ENCODE measurements at places on chromosomes 6 and 20.

- DNase-seq = no peak
Observed at GRCh38 chr6:70479236-70479635, 65.9 kb downstream of the FAM135A start.

GRCh38 chr6:108578595-108579327 lies 18.0 kb downstream of the FOXO3 start:
- DNase-seq = no peak

GRCh38 chr6:34518669-34519365 lies 37.3 kb downstream of the SPDEF start:
- DNase-seq = no peak

GRCh38 chr6:142395266-142395665 lies 93.5 kb downstream of the ADGRG6 start:
- DNase-seq = peak; percentile 1

- DNase-seq = no peak
Observed at GRCh38 chr20:57803508-57804005, 93.7 kb upstream of the PMEPA1 start.

DNA sequence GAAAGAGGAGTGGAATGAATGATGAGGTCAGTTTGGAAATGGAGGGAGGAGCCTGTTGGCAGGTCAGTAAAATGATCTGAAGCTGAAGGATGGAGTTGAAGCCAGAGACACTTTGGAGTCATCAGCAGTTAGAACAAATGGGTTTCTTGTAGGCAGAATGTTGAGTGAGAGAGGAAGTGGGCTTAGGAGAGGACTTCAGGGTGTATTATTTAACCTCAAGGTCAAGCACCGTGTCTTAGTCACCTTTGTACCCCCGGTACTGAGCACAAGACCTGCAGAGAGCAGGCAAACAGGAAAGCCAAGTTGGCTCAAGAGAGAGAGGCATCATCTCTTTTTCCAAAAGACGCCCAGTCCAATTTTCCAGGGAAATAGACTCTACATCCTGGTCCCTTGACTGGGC lies 23.3 kb downstream of the C20orf173 start:
- DNase-seq = no peak

DNA sequence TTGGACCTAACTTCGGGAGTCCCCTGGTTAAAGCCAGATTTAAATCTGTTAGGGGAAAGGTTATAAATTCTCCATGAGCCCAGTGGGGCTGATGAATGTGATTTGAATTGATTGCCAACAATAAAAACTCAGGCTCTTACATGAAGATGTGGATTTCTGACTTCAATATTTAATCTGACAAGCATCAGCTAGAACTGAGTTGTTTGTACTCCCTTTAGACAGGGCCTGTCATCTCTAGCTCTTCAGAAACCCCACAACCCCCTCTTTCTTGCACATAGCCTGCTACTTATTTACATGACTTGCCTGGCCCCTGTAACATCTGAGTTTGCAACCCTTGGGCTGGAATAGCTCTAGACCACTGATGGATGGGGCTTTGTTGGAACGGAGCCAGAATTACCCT lies 191.6 kb upstream of the PLCB4 start:
- no peak for DNase-seq

DNA sequence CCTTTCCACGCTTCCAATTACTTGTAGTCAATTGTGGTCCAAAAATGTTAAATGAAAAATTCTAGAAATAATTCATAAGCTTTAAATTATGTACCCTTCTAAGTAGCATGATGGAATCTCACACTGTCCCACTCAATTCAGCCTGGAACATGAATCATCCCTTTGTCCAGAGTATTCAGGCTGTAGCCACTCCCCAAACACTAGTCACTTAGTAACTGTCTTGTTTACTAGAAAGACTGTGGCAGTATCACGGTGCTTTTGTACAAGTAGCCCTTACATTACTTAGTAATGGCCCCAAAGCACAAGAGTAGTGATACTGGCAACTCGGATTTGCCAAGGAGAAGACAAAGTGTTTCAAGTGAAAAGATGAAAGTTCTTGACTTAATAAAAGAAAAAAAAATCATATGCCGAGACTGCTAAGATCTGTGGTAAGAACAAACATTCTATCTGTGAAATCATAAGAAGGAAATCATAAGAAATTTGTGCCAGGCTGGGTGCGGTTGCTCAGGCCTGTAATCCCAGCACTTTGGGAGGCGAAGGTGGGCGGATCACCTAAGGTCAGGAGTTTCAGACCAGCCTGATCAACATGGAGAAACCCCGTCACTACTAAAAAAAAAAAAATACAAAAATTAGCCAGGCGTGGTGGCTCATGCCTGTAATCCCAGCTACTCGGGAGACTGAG lies 168.5 kb upstream of the SIM1 start:
- no peak for DNase-seq

GRCh38 chr6:62285612-62286469 lies at the start of gene KHDRBS2:
KHDRBS2 (minus strand) TSS chr6:62286225.
- DNase-seq = peak; percentile 32

GRCh38 chr6:33075208-33075567 lies 602 bp upstream of the HLA-DPB1 start:
- DNase-seq = no peak

DNA sequence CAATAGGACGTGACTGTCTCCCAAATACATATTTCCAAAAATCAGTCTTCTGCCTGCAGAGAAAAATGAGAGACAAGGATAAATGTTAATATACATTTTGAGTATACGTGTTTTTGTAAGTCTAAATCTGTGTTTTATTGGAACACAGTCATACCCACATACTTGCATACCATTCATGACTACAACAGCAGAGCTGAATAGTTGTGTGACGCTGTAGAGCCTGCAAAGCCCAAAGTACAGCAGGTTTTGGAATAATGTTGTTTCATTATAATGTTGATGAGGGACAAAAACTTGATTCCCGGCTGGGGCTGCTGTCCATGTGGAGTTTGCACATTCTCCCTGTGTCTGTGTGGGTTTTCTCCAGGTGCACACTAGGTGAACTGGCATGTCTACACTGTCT lies 23.8 kb upstream of the FBXO9 start:
- no peak for DNase-seq

DNA sequence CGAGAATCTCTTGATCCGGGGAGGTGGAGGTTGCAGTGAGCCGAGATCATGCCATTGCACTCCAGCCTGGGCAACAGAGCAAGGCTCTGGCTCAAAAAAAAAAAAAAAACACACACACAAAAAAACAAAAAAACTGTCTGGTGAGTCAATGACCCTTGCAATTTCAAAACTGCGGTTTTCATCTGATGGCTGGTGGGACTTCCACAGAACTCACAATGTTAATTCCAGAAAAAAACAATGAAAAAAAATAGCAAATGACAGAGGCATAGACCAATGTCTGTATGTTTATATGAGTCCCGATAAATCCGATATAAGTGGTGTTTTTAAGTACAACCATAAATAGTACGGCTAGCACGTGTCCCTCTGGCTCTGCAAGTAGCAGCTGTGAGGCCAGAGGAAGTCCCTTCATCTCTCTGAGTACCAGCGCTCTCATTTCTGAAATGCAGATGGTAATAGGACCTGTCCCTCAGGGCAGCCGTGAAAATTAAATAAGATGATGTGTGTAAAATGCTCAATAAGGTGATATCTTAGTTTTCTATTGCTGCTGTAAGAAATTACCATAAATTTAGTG lies 21.9 kb upstream of the PTPN1 start:
- no peak for DNase-seq

DNA sequence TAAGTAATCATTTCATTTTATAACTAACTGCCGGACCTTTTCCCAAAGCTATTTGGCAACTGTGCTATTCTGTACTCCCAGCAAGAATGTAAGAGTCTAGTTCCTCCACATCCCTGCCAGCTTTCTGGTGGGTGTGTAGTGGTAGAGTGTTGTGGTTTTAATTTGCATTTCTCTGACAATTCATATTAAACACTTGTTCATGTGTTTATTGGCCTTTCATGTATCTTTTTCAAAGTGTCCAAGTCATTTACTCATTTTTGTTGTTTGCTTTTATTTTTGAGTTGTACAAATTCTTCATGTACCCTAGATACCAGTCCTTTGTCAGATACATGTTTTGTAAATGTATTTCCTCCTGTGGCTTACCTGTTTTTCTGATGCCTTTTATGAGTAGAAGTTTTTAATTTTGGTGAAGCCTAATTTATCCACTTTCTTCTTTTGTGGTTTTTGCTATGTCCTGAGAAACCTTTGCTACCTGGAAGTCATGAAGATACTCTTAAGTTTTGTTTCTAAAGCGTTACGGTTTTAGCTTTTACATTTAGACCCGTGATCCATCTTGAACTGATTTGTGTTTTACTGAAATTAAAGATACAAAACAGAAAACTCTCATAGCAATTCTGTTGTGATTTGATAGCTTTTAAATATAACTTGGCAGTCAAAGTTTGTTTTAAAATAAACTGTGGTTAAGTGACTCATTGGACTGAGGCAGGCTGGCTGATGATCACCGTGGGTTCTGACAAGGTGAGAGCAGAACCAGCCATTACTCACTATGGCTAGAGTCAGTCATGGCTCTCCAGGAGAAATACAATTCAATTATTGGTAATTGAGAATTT lies 8.0 kb downstream of the MYLIP start:
- DNase-seq = peak; percentile 65

DNA sequence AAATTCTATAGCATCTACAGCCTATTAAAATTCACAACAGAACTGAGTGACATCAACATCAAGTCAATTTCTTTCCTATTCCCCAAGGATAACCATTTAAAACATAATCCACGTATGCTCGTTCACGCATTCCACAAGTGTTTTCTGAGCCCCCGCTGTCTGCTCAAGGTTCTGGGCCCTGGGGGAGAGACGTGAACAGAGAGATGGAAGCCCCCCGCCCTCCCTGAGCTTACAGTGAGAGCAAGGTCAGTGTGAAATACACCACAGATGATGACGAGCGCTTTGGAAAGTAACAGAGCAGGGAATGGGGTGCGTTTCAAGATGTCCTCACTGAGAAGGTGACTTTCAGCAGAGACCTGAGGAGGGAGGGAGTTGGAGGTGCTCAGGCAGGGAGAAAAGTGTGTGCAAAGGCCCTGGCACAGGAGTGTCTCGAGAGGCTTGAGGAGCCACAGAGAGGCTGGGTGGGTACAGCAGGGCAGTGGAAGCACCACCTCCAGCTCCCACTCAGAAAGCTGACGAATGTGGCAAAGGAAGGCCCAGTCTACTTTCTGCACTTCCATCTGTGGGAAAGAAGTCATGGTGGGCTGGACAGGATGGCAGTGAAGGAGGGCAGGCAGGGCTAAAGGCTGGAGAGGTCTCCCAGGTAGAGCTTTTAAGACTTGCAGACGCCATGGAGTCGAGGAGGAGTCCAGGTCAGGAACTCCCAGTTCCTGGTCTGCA lies 88.3 kb downstream of the DLL1 start:
- no peak for DNase-seq

DNA sequence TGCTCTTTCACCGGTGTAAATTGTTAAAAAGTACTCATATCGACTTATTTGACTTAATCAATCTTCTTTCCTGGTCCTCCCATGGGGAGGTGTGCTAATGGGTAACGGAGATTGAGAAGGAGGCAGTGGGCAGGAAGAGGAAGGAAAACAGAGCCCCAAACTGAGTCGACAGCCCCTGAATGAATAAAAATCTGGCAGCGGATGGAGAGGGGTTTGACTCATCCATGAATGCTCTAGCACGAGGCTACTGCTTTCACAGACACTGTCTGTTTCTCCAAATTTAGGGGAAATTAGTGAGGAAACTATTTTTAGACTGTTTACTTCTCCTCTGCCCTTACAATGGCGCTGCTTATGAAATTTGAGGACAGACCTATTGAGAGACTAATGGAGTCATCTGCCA lies 142.2 kb upstream of the ATXN1 start:
- DNase-seq = no peak

DNA sequence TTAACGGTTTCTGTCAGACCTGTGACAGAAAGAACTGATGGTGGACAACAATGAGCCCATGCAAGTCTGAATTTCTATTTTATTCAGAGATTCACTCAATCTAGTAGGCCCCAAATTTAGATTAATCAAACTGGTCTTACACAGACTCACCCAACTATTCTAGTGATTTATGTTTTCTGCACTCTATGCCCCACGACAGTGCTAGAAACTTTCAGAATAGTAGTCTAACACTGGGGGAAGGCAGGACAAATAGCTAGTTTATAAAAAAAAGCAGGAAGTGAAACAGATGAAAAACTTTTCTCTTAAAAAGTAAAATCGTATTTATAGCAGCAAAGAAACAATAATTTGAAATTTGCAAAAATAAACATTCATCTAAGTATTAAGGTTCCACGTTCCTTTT lies 5.0 kb downstream of the TCP11 start:
- DNase-seq = no peak

- DNase-seq = no peak
Observed at GRCh38 chr6:134223796-134224420, 94.0 kb downstream of the SGK1 start.

DNA sequence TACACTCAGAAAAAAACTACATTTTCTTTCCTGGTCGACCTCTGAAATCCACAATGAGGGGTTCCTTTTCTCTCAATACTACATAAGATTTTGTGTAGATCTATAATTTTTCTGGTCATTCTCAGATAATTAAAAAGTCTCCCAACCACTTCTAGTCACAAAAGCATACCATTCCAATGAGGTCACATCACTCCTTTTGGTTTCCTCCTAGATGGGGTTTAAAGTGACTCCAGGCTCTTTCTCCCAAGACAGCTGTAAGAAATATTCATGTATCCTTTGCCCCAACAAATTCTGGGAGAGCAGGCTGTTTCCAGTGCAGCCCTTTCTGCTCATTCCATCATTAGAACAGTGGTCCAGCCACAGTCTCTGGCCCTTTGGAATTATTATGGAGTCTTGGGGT lies 43.1 kb upstream of the BEND6 start:
- DNase-seq = no peak

GRCh38 chr6:107625264-107625663 lies 135.3 kb downstream of the SOBP start:
- DNase-seq = no peak

- no peak for DNase-seq
Observed at GRCh38 chr20:1535420-1536175, 21.9 kb downstream of the SIRPD start.

DNA sequence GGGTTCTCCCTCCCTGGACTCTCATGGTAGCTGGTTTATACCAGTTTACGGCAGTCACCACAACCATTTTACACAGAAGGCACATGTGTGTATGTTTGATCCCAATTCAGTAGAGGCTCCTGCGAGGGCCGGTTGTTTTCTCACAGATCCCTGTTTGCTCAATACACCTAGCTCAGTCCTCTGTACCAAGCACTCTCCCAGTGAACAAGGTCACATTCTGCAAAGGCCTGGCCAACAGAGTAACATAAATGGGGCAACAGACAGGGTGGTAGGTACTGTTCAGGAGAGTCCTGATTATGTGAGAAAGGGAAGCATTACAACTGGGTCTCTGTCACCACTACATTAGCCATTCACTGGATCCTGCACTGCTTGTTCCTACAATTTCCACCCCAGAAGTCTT lies 84.4 kb downstream of the ELOVL5 start:
- no peak for DNase-seq

All from activated CD4-positive, alpha-beta T cell treated with anti-CD3 and anti-CD28 coated beads, Interleukin-2, Interleukin-6, amounts not matched to agents 100 ng/mL and 50 ng/mL, durations not matched to agents 16 hours and 8 hours (primary cell).